ENCODE measurements at places on chromosomes 7 and 10.

DNA sequence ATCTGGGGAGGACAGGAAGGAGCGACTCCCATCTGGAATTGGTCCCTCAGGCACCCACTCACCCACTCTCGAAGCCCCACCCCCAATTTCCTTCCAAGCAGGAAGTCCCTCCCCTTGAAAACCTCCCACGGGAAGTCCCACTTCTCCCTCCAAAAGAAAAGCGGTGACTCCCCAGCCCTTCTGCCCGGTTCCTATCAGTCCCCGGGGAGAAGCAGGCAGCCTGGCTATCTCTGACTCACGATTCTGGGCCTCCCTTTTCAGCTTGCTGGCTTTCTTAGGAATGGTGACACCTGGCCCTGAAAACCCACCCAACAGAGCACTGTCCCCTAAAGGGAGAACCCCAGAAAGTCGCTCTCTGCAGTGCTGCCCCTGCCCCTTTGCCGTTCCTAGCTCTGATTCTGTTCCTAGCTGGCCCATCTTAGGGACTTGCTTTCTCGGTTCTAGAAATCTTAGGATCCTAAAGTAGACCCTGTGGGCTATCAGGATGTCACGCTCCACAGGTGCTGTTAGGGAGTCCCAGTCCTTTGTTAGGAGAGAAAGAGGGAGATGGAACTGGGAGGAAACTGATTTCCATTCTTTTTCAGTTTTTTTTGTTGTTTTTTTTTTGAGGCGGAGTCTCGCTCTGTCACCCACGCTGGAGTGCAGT lies 6.0 kb downstream of the TSC22D4 start:
- DNase-seq, result no peak

DNA sequence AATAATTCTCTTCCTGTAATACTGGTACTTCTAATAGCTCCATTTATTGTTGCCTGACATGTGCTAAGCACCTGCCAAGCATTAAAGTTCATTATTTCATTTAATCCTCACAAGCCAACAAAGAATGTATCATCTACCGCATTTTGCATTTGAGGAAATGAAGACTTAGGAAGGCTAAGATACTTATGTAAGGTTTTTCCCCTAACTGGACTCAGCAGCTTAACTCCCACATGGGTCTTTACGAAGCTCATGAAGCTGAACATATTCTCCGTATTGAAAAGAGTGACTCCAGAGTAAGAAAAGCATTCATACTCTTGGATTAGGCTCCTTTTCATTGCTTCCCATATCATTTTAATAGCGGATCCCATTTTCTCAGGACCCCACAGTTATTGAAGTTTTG lies 155.7 kb upstream of the TMEM72 start:
- DNase-seq, result no peak

GRCh38 chr7:148402159-148402558 lies 188.4 kb upstream of the C7orf33 start:
- no peak for DNase-seq

- DNase-seq, result peak; percentile 33
Observed at GRCh38 chr7:98133181-98133580, 26.5 kb downstream of the LMTK2 start.

GRCh38 chr10:49307921-49308320 lies 9.0 kb downstream of the C10orf71 start:
- no peak for DNase-seq
